ENCODE measurements at places on chromosomes 6 and 20. TPM values are rescaled to one million over a fixed set of nuclear protein-coding genes. Genes with fewer than 3 reads are reported as not detected.

TULP1 gene
- total RNA-seq, result 5.2 TPM

C2 gene
- total RNA-seq, result 1.9 TPM

IPCEF1 gene
- 0.15 TPM for total RNA-seq

GRM1 gene
- 0.54 TPM for total RNA-seq

ELOVL2 gene
- total RNA-seq, result 0.06 TPM

DEFB132 gene
- not detected for total RNA-seq

RPL7L1 gene
- 75.6 TPM for total RNA-seq

HRH3 gene
- not detected for total RNA-seq

FOXC1 gene
- 3.4 TPM for total RNA-seq

MICB gene
- 3.6 TPM for total RNA-seq

ACSS1 gene
- not detected for total RNA-seq

CLIC5 gene
- 24.5 TPM for total RNA-seq

TRIM31 gene
- not detected for total RNA-seq

IP6K3 gene
- total RNA-seq, result 3.9 TPM

TRAPPC3L gene
- not detected for total RNA-seq

PGC gene
- total RNA-seq, result not detected

OVOL2 gene
- 0.24 TPM for total RNA-seq

SLC25A27 gene
- 18.6 TPM for total RNA-seq

CAPN11 gene
- total RNA-seq, result not detected

ALDH8A1 gene
- total RNA-seq, result 2.0 TPM

CD83 gene
- 6.6 TPM for total RNA-seq

FKBP1C gene
- total RNA-seq, result 0.46 TPM

SOX18 gene
- 0.06 TPM for total RNA-seq

SDHAF4 gene
- 11.0 TPM for total RNA-seq

PPP1R3G gene
- 7.6 TPM for total RNA-seq

SRSF12 gene
- 5.1 TPM for total RNA-seq

TREM2 gene
- not detected for total RNA-seq

PRPH2 gene
- 7.3 TPM for total RNA-seq

SLC22A16 gene
- not detected for total RNA-seq

C6orf15 gene
- total RNA-seq, result not detected

IL17F gene
- total RNA-seq, result not detected

CCR6 gene
- not detected for total RNA-seq

CD24 gene
- total RNA-seq, result 166 TPM

HLA-A gene
- 177 TPM for total RNA-seq

GLP1R gene
- 0.11 TPM for total RNA-seq

FAM83C gene
- total RNA-seq, result 0.49 TPM

GPR6 gene
- total RNA-seq, result not detected

CEP162 gene
- 6.2 TPM for total RNA-seq

GPX6 gene
- total RNA-seq, result not detected

Measured in cardiac muscle cell (in vitro differentiated cells and primary cell).